ENCODE measurements at places on chromosomes 13 and 19.

- DNase-seq: no peak
These were observed 132.7 kb upstream of the SLITRK5 start for GRCh38 chr13:87538366-87539052.

- DNase-seq: no peak
These were observed 413.7 kb downstream of the DCT start for GRCh38 chr13:94065741-94066140.

DNA sequence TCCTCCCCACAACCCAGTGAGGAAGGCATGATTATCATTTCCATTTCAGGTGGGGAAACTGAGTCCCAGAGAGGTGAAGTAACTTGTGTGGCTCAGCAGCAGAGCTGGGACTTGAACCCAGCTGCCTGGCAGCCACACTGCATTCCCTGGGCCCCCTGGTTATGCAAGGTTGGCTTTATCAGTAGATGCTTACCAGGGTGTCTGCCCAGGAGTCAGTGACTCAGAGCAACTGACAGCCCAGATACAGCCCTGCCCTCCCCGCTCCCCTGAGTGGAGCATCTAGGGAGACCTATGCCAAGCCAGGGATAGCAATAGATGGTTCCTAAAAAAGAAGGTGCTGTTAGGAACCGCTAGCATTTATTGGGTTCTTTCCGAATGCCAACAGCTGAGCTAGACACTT, 5.9 kb downstream of the IGLON5 start:
- no peak for DNase-seq

DNA sequence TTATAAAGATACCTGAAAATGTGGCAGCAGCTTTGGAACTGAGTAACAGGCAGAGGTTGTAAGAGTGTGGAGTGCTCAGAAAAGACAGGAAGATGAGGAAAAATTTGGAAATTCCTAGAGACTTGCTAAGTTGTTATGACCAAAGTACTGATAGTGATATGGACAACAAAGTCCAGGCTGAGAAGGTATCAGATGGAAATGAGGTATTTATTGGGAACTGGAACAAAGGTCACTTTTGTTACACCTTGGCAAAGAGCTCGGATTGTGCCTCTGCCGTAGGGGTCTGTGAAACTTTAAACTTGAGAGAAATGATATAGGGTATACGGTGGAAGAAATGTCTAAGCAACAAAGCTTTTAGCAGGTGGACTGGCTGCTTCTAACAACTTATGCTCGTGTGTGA, 419.9 kb downstream of the PCDH17 start:
- DNase-seq: no peak

DNA sequence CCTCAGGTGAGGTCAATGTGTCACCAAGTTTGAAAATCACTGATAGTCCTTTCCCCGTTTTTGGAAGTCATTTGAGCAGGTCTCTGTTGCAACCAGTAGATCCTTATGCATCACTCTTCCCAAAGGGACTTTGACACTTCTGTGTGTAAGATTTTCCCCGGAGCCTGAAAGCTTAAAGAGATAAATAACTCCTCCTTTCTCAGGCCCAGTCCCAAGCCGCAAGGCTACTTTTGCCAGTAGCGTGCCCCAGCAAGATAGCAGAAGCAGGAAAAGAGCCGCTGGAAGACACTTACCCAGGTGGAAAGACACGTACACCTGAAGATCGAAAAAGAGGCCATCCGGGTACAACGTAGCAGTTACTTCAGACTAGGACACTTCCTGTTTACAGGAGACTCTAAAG, 106.9 kb downstream of the CYSLTR2 start:
- no peak for DNase-seq

Data from brain pericyte (primary cell).